ENCODE measurements at places on chromosomes 3 and 15.
A peak's percentile ranks its signal among the peaks of the same experiment; 100 is the strongest.

- no peaks in the 10 kb centered on the region for H3K36me3 ChIP-seq
- H3K4me3 ChIP-seq: no peak overlapping the region
- H3K27me3 ChIP-seq: no peaks in the 10 kb centered on the region
- no peak for DNase-seq
- H3K27ac ChIP-seq: no peak overlapping the region
These were observed 181.6 kb downstream of the ABHD5 start for GRCh38 chr3:43872301-43872700.

- no peak overlapping the region for H3K27ac ChIP-seq
- H3K4me3 ChIP-seq: no peak overlapping the region
- DNase-seq: no peak
- no peaks in the 10 kb centered on the region for H3K36me3 ChIP-seq
- no peaks in the 10 kb centered on the region for H3K4me1 ChIP-seq
- no peaks in the 10 kb centered on the region for H3K27me3 ChIP-seq
These were observed 102.7 kb downstream of the TBC1D5 start for GRCh38 chr3:17639765-17640164.

DNA sequence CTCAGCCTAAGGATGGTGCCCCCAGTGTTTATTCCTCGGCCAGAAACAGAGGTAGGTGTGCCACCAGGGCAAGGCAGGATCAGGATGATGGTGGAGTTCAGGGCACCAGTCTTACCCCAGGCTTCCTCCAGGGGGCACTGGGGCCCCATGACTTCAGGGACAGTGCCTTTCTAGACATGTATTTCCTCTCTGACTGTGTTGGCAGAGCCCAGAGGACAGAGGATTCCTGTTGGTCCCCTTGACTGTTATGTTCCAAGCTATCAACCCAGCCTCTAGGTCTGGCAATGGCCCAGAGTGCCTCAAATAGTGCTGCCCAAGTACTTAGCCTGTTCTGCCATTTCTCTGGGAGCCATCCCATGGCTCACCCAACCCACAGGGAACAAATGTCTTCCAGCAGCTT is 2.8 kb downstream of the HEMK1 start:
- no peaks in the 10 kb centered on the region for H3K4me1 ChIP-seq
- no peaks in the 10 kb centered on the region for H3K27me3 ChIP-seq
- H3K36me3 ChIP-seq: peaks cover under 1% of the 10 kb centered on the region

GRCh38 chr3:38563886-38564270 is 67.7 kb downstream of the EXOG start:
- H3K36me3 ChIP-seq: no peaks in the 10 kb centered on the region
- H3K4me3 ChIP-seq: no peak overlapping the region
- H3K27me3 ChIP-seq: no peaks in the 10 kb centered on the region
- no peaks in the 10 kb centered on the region for H3K4me1 ChIP-seq

DNA sequence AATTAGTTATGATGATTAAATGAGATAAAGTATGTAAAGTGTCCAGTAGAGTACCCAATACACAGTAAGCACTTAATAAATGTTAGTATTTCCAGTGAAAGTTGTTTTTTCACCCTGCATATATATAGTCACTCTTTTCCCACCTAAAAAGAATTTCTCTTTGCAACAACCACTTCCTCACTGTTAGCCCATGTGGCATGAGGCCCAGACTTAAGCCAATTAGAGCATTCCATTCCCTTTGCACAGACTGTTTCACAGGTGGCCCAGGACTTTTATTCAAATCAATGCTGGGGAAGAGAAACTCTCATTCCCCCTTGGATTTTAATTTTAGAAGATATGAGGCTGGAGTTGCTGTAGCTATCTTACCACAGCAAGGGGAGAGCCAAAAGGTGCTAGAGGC is 3.7 kb downstream of the IFT80 start:
- no peak for DNase-seq
- H3K36me3 ChIP-seq: no peaks in the 10 kb centered on the region
- no peaks in the 10 kb centered on the region for H3K4me1 ChIP-seq
- no peak overlapping the region for H3K27ac ChIP-seq

GRCh38 chr15:92462424-92463125 is 68.9 kb downstream of the ST8SIA2 start:
- no peak overlapping the region for H3K27ac ChIP-seq
- H3K4me1 ChIP-seq: no peaks in the 10 kb centered on the region
- no peak for DNase-seq
- H3K36me3 ChIP-seq: no peaks in the 10 kb centered on the region

DNA sequence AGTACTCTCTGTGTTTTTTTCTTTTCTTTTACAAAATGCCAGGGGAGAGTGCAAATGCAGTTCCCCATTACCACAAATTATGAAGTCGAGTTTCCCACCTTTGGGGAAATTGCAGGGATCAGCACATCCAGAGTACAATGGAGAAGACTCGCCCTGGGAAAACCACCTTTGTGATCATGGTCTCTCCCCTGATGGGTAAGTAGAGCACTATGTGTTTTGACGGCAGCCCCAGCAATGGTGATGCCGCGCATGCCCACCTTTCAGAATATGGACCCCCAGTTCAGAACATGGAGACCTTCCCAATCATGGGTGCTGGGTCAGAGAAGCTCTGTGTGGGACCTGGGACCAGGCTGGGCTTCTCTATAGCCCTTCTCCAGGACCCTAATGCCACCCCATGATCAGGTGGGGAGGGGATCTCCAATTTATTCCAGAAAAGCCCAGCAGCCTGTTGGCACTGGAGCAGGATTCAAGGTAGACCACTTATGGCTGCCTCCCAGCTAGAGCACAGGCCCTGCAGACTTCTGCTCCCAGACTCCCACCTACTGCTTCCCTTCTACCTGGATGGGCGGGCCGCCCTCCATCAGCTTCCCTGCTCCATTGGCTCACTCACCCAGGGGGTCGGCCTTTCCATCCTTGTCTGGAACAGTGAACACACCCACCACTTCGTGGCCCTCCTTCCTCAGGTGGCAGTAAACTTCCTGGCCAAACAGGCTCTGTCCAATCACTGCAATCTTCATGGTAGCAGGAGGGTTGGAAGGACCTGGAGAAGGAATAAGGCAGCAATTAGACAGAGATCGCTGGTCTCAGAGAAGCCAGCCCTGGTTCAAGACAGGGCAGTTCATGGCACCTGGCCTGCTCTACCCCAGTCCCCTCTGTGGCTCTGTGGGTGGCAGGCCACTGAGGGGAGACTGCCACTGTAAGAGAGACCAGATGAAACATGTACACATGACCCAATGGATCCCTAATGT is 19.9 kb downstream of the ALDH1L1 start:
- H3K36me3 ChIP-seq: no peaks in the 10 kb centered on the region
- no peak overlapping the region for H3K4me3 ChIP-seq
- no peaks in the 10 kb centered on the region for H3K27me3 ChIP-seq
- H3K4me1 ChIP-seq: no peaks in the 10 kb centered on the region
- no peak for DNase-seq

DNA sequence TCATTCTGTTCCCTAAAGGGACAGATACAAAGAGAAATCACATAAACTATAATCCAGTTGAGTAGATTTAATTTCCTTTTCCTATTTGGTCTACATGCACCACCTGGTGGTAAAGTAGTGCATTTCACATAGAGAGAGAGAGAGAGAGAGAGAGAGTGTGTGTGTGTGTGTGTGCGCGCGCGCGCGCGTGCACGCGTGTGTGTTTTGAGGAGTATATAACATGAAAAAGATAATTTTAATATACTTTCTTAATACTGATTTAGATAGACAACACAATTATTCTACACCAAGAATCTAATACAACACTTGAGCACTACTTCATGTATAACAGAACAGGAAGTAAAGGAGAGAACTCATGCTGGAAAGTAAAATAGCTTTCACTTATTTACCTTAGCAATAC is 1.1 kb upstream of the FGF7 start:
- H3K4me3 ChIP-seq: no peak overlapping the region
- H3K36me3 ChIP-seq: no peaks in the 10 kb centered on the region
- peak; percentile 56 for DNase-seq
- no peaks in the 10 kb centered on the region for H3K4me1 ChIP-seq

DNA sequence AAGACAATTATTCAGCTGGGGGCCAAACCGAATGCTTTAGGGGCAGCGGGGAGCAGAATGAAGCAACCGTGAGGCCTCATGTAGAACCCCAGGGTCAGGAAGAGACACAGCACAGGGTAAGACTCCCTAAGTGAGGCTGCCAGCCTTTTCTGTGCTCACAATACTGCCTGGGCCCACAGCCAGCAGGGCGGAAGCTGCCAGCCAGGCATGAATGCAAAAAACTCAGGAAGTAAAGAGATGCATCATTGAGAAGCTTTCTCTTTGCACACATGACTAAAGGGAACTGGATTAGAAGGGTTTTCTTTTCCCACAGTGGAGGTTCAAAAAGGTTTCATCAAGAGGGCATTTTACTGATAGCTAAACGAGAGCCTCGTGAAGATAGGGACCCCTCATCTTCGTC is 33.3 kb downstream of the CA12 start:
- H3K4me3 ChIP-seq: no peak overlapping the region
- H3K36me3 ChIP-seq: no peaks in the 10 kb centered on the region
- peaks cover 31% of the 10 kb centered on the region for H3K4me1 ChIP-seq
- H3K27me3 ChIP-seq: no peaks in the 10 kb centered on the region
- peak overlapping the region; percentile 28 for H3K27ac ChIP-seq
- DNase-seq: peak; percentile 66

GRCh38 chr3:155312781-155313180 is 19.3 kb upstream of the STRIT1 start:
- DNase-seq: no peak
- H3K36me3 ChIP-seq: no peaks in the 10 kb centered on the region
- H3K27ac ChIP-seq: no peak overlapping the region
- no peak overlapping the region for H3K4me3 ChIP-seq

DNA sequence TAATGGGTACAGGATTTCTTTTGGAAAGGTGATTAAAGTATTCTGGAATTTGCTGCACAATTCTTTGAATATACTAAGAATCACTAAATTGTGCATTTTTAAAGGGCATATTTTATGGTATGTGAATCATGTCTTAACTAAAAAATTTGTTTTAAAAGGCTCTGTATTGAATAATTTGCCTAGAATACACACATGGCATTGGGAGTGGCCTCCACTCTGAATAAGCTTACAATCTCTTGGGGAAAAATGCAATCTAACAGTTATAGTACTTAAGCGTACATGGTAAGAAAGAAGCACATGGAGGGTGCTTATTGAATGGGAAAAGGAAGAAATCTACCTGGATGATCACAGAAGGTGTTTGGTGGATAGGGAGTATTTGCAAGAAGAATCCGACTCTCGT is 385.1 kb downstream of the LPP start:
- DNase-seq: no peak
- H3K4me3 ChIP-seq: no peak overlapping the region
- H3K4me1 ChIP-seq: no peaks in the 10 kb centered on the region
- no peaks in the 10 kb centered on the region for H3K36me3 ChIP-seq
- H3K27ac ChIP-seq: no peak overlapping the region

- H3K27me3 ChIP-seq: no peaks in the 10 kb centered on the region
- peaks cover 3% of the 10 kb centered on the region for H3K4me1 ChIP-seq
- H3K36me3 ChIP-seq: no peaks in the 10 kb centered on the region
- H3K4me3 ChIP-seq: no peak overlapping the region
- no peak for DNase-seq
These were observed 89.6 kb downstream of the TBL1XR1 start for GRCh38 chr3:177107461-177108239.

- H3K27ac ChIP-seq: no peak overlapping the region
- no peaks in the 10 kb centered on the region for H3K36me3 ChIP-seq
- no peaks in the 10 kb centered on the region for H3K27me3 ChIP-seq
- H3K4me1 ChIP-seq: no peaks in the 10 kb centered on the region
- no peak for DNase-seq
These were observed 400.3 kb downstream of the LRTM1 start for GRCh38 chr3:54527521-54527920.

DNA sequence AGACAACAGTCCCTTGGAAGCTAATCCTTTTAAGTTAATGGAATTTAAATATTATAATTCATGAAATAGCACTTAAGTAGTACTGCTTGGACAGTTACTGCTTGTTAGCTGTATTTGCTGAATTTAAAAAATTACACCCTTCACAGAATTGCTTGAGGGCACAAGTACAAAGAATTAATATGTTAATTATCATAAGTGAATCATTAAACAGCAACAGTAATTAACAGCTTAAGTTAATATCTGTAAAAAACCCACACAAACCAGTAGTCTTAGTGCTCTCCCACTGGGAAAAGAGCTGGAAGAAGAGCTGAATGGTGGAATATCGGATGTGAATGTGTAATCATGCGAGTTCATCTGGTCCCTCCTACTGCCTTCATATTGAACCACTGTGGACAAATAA is 232.0 kb downstream of the CD47 start:
- no peaks in the 10 kb centered on the region for H3K36me3 ChIP-seq
- DNase-seq: no peak
- H3K27me3 ChIP-seq: no peaks in the 10 kb centered on the region

GRCh38 chr15:79743032-79743431 is 153.8 kb downstream of the MTHFS start:
- no peaks in the 10 kb centered on the region for H3K27me3 ChIP-seq
- no peaks in the 10 kb centered on the region for H3K4me1 ChIP-seq
- H3K36me3 ChIP-seq: no peaks in the 10 kb centered on the region
- DNase-seq: no peak

DNA sequence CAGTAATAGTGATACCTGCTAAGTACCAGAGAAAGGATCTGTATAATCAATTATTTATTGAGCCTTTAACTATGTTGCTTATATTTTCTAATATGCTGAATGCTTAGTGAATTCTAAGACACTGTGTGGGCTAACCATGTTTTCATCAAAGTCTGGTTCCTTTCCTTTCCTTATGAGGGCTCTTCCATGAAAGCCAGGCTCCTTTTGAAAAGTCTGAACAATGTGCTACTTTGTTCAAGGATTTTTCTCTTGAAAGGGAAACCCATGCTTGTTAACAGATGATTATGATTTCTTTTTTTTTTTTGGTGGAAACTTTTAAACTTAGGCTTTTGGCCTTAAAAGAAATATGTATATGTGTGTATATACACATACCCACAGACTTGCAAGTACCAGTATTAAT is 17.0 kb downstream of the YEATS2 start:
- DNase-seq: no peak
- H3K36me3 ChIP-seq: no peaks in the 10 kb centered on the region
- H3K4me3 ChIP-seq: no peak overlapping the region
- H3K4me1 ChIP-seq: no peaks in the 10 kb centered on the region
- H3K27ac ChIP-seq: no peak overlapping the region

GRCh38 chr3:116614795-116615362 is 94.7 kb upstream of the TUSC7 start:
- DNase-seq: no peak
- H3K4me1 ChIP-seq: no peaks in the 10 kb centered on the region
- H3K27ac ChIP-seq: no peak overlapping the region
- H3K36me3 ChIP-seq: no peaks in the 10 kb centered on the region
- no peak overlapping the region for H3K4me3 ChIP-seq
